Pulmonary artery endothelial cell (primary cell): ENCODE measurements at places on chromosomes 3 and 15. TPM values are rescaled to one million over a fixed set of nuclear protein-coding genes. Genes with fewer than 3 reads are reported as not detected.

ZNF662 gene
- 1.3 and 1.4 TPM in 2 replicates for total RNA-seq

SH3GL3 gene
- total RNA-seq = 0.07 TPM in 1 of 2 replicates, not detected in the other

CCR9 gene
- not detected in 2 replicates for total RNA-seq

SLC28A1 gene
- total RNA-seq = not detected in 2 replicates

CATSPER2 gene
- total RNA-seq = 0.33 and 1.0 TPM in 2 replicates

C2CD4A gene
- total RNA-seq = 0.74 and 3.2 TPM in 2 replicates

ZCWPW2 gene
- total RNA-seq = 0.04 and 0.13 TPM in 2 replicates

PTX3 gene
- total RNA-seq = 1,084 and 1,117 TPM in 2 replicates

ARL14 gene
- total RNA-seq = not detected in 2 replicates

TBC1D23 gene
- 39.8 and 40.7 TPM in 2 replicates for total RNA-seq

NCK1 gene
- 57.3 and 106 TPM in 2 replicates for total RNA-seq

LSAMP gene
- total RNA-seq = 0.07 TPM in 1 of 2 replicates, not detected in the other

DUOXA1 gene
- total RNA-seq = not detected in 2 replicates

PDE8A gene
- 22.8 and 24.4 TPM in 2 replicates for total RNA-seq

IGSF10 gene
- total RNA-seq = not detected in 2 replicates

SHISA5 gene
- 132 and 156 TPM in 2 replicates for total RNA-seq

HCN4 gene
- total RNA-seq = not detected in 2 replicates
